ENCODE measurements at places on chromosomes 2 and 18.

DNA sequence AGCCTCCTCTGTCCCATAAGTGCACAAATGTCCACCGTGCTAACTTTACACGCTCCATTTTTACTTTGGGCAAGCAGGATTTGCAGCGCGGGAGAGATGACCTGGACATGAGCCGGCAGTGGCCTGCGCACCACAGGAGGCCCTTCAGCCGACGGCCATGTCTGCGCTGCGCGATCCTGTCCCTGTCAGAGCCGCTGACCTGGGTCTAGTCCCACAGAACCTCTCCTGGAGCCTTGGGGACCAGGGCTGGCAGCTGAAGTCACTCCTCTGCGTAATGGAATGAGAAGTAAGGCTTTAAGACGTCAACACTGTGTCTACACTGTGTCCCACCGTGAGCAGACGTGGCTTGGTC is 29.6 kb downstream of the ADI1 start:
- DNase-seq, result no peak
- H3K36me3 ChIP-seq, result no peaks in the 10 kb centered on the region
- H3K27ac ChIP-seq, result no peak overlapping the region
- peaks cover 43% of the 10 kb centered on the region for H3K4me1 ChIP-seq

DNA sequence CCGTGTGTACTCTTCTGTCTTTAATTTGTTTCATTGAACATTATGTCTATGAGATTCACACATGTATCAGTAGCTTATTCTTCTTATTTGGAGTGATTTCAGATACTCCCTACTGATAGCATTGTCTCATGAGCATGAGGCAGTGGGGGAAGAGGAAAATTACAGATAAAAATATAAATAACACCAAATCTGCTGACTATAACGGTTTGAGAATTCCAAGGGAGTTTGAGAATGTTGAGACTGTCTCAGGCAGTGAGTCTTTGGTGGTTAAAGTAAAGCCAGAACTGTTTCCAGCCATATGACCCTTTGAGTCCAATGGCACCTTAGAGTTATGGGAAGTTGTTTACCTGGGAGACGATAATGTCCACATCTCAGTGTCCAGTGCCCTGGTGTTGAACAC is 72.5 kb upstream of the KCNE4 start:
- no peak overlapping the region for H3K27ac ChIP-seq
- no peak overlapping the region for H3K4me3 ChIP-seq
- no peak for DNase-seq
- no peaks in the 10 kb centered on the region for H3K27me3 ChIP-seq
- no peaks in the 10 kb centered on the region for H3K4me1 ChIP-seq

- no peaks in the 10 kb centered on the region for H3K27me3 ChIP-seq
- no peak overlapping the region for H3K27ac ChIP-seq
- DNase-seq, result no peak
- H3K4me3 ChIP-seq, result no peak overlapping the region
- no peaks in the 10 kb centered on the region for H3K36me3 ChIP-seq
Measured at GRCh38 chr2:134657650-134658250, 61.0 kb downstream of the TMEM163 start.

DNA sequence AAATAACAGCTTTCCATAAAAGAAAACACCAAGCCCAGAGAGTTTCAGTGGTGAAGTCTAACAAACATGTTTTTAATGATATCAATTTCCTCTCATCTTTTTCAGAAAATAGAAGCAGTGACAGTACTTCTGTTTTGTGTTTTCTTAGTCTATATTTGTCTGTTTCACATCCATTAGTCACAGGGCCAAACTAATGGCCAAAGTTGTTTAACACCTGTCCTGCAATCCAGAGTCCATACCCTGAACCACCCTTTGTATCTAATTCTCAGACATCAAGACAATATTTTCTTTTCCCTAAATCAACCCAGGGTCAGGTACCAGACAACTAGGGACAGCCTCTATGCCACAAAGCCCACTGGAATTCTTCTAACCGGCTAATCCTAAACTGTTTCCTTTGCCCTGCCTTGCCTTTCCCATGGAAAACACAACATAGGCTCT is 25.9 kb downstream of the TMSB10 start:
- H3K27me3 ChIP-seq, result no peaks in the 10 kb centered on the region
- no peaks in the 10 kb centered on the region for H3K36me3 ChIP-seq
- DNase-seq, result no peak
- no peak overlapping the region for H3K4me3 ChIP-seq
- H3K27ac ChIP-seq, result no peak overlapping the region
- H3K4me1 ChIP-seq, result peaks cover 5% of the 10 kb centered on the region

GRCh38 chr18:8751692-8752091 is 46.3 kb downstream of the MTCL1 start:
- no peak overlapping the region for H3K27ac ChIP-seq
- H3K4me3 ChIP-seq, result no peak overlapping the region
- no peak for DNase-seq
- no peaks in the 10 kb centered on the region for H3K36me3 ChIP-seq
- 0 out of 3 replicates have a peak, but pooled peaks cover 5% of the 10 kb centered on the region for H3K4me1 ChIP-seq

GRCh38 chr18:74918276-74918790 is 290.6 kb downstream of the PTGR3 start:
- no peak for DNase-seq
- H3K36me3 ChIP-seq, result no peaks in the 10 kb centered on the region
- H3K4me3 ChIP-seq, result no peak overlapping the region
- H3K4me1 ChIP-seq, result no peaks in the 10 kb centered on the region

- no peak overlapping the region for H3K4me3 ChIP-seq
- H3K36me3 ChIP-seq, result no peaks in the 10 kb centered on the region
- H3K4me1 ChIP-seq, result peaks cover 10% of the 10 kb centered on the region
- H3K27ac ChIP-seq, result no peak overlapping the region
- H3K27me3 ChIP-seq, result no peaks in the 10 kb centered on the region
Measured at GRCh38 chr18:55777666-55778304, 189.8 kb upstream of the TCF4 start.

- no peaks in the 10 kb centered on the region for H3K4me1 ChIP-seq
- no peak overlapping the region for H3K4me3 ChIP-seq
- H3K27ac ChIP-seq, result no peak overlapping the region
- DNase-seq, result no peak
Measured at GRCh38 chr18:45221363-45221762, 393.9 kb upstream of the SLC14A2 start.

DNA sequence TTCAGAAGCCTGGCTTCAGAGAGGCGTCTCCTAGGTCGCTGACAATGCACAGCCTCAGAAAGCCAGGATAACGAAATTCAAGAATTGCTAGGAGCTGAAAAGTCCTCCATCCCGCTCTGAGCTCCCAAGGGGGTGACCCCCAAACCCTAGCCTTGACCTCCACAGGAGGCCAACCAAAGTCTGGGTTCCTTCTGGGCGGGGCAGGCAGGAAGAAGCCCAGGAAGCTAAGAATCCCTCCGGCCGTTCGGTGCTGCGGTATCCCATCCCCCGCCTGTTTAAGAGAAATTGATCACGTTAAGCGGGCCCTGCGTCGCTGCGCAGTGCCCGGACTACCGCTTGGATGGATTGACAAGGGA is 2.5 kb upstream of the OSR1 start:
- H3K36me3 ChIP-seq, result no peaks in the 10 kb centered on the region
- H3K4me3 ChIP-seq, result no peak overlapping the region
- DNase-seq, result no peak
- no peak overlapping the region for H3K27ac ChIP-seq
- peaks cover 62% of the 10 kb centered on the region for H3K27me3 ChIP-seq

GRCh38 chr2:200843993-200844948 is 20.2 kb downstream of the CLK1 start:
- H3K4me1 ChIP-seq, result no peaks in the 10 kb centered on the region
- H3K27me3 ChIP-seq, result no peaks in the 10 kb centered on the region
- no peak for DNase-seq
- H3K36me3 ChIP-seq, result no peaks in the 10 kb centered on the region
- H3K27ac ChIP-seq, result no peak overlapping the region
- no peak overlapping the region for H3K4me3 ChIP-seq

Measured in K562 (cell line).